ENCODE measurements at places on chromosomes 7 and 10.

- no peak for DNase-seq
Observed at GRCh38 chr7:69773535-69774225, 175.4 kb downstream of the AUTS2 start.

- DNase-seq: no peak
Observed at GRCh38 chr7:38539477-38540081, 91.6 kb downstream of the AMPH start.

DNA sequence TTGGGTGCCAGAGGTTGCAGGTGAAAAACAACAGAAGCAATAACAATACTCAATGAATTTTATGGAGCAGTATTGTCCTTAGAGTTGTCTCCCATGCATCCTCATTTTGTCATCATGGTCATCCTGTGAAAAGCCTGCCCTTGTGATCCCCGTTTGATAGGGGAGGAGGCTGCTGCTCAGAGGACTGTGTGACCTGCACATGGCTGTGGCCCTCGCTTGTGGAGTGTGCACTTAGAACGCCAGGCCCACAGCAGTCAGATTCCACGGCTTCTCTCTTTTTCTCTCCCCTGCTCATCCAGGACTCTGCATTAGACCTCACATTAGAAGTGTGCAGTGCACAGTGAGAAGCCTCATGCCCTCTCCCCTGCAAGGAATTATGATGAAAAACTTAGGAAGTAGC is 491.1 kb upstream of the KLF6 start:
- no peak for DNase-seq

GRCh38 chr7:69864274-69864673 is 266.0 kb downstream of the AUTS2 start:
- DNase-seq: no peak
